ENCODE measurements at places on chromosomes 16 and 17.
A peak's percentile ranks its signal among the peaks of the same experiment; 100 is the strongest.

GRCh38 chr17:32249475-32249874 is 16.2 kb upstream of the RHBDL3 start:
- no peak for DNase-seq
- no peak overlapping the region for H3K4me3 ChIP-seq
- H3K4me1 ChIP-seq = no peaks in the 10 kb centered on the region
- peaks cover 15% of the 10 kb centered on the region for H3K27me3 ChIP-seq

- peaks cover 77% of the 10 kb centered on the region for H3K4me1 ChIP-seq
- no peak for DNase-seq
- peak overlapping the region; percentile 57 for H3K4me3 ChIP-seq
- peaks cover 42% of the 10 kb centered on the region for H3K36me3 ChIP-seq
- H3K27ac ChIP-seq = peak overlapping the region; percentile 94
These were observed 3.4 kb upstream of the NAT9 start for GRCh38 chr17:74779501-74779900.

- H3K27me3 ChIP-seq = no peaks in the 10 kb centered on the region
- H3K4me3 ChIP-seq = peak overlapping the region; percentile 32
- H3K4me1 ChIP-seq = peaks cover 8% of the 10 kb centered on the region
- peak overlapping the region; percentile 54 for H3K27ac ChIP-seq
- DNase-seq = no peak
These were observed 1.4 kb downstream of the RAPGEFL1 start for GRCh38 chr17:40178660-40179059.

DNA sequence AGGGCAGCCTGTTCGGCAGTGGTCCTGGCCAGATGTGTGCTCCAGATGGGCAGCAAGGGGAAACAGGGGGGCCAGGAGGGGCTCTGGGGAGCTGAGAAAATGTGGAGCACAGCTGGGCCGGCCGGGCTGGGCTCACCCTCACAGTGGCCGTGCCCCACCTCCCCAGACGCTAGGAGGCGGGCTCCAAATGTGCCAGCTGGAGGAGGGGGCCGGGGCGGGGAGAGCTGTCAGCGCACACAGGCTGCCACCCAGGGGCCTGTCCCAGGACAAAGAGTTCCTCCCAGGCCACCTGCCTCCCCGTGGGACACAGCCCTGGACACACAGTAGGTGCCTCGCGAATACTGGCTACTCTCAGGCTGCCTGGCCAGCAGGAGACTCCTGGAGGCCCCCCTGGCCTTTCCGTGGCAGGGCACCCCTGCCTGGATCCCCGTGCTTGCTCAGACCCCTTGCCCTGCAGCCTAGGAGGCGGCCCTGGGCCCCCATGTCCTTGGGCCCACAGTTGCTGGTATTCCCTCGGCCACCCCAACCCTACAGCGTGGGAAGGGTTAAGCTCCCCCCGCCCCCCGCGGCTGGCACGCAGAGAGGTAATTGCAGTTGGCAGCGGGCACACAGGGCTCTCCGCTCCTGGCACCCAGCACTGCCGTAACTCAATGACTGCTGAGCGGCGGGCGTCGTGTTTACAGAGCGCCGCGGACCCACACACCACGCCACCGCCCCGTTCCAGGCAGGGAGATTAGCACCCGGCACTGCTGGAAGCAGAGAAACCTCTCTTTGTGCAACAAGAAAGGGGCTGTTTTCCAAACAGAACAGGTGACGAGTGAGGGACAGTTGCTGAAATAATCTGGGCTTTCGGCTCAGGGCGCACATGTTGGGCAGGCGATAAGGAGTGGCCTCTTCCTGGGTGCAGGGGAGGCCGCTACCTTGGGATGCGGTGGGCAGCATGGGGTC is 32.2 kb downstream of the BAHCC1 start:
- H3K4me3 ChIP-seq = no peak overlapping the region
- H3K27me3 ChIP-seq = peaks cover 17% of the 10 kb centered on the region
- H3K36me3 ChIP-seq = no peaks in the 10 kb centered on the region
- H3K4me1 ChIP-seq = no peaks in the 10 kb centered on the region

- peaks cover 6% of the 10 kb centered on the region for H3K4me1 ChIP-seq
- H3K4me3 ChIP-seq = no peak overlapping the region
- peaks cover 42% of the 10 kb centered on the region for H3K27me3 ChIP-seq
- DNase-seq = no peak
- no peak overlapping the region for H3K27ac ChIP-seq
- H3K36me3 ChIP-seq = peaks cover 3% of the 10 kb centered on the region
These were observed 504 bp downstream of the ERBB2 start for GRCh38 chr17:39700148-39700987.

DNA sequence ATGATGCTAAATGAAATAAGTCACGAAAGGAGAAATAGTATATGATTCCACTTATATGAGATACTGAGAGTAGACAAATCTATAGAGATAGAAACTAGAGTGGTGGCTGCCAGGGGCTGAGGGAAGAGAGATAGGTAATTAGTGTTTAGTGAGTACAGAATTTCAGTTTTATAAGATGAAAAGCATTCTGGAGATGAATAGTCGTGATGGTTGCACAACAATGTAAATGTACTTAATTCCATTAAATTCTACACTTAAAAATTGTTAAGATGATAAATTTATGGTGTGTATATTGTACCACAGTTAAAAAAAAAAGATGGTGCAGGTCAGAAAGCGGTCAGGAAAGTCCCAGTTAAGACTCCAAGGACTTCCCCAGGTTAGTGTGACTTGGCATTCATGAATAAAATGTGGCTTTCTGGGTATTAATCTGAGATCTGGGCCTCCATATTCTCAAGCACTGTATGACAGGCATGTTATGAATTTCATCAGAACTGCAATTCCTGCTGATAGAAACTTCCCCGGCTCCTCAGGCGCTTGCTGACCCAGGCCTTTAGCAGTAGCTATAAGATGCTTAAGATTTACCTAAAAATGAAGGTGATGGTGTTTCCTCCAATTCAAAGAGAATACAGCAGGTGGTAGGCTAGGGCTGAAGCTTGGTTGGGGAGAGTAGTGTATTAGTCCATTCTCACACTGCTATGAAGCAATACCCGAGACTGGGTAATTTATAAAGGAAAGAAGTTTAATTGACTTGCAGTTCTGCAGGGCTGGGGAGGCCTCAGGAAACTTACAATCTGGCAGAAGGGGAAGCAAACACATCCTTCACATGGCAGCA is 115.3 kb upstream of the SOX9 start:
- H3K27me3 ChIP-seq = no peaks in the 10 kb centered on the region
- H3K4me3 ChIP-seq = no peak overlapping the region
- no peaks in the 10 kb centered on the region for H3K36me3 ChIP-seq
- DNase-seq = no peak
- no peak overlapping the region for H3K27ac ChIP-seq

DNA sequence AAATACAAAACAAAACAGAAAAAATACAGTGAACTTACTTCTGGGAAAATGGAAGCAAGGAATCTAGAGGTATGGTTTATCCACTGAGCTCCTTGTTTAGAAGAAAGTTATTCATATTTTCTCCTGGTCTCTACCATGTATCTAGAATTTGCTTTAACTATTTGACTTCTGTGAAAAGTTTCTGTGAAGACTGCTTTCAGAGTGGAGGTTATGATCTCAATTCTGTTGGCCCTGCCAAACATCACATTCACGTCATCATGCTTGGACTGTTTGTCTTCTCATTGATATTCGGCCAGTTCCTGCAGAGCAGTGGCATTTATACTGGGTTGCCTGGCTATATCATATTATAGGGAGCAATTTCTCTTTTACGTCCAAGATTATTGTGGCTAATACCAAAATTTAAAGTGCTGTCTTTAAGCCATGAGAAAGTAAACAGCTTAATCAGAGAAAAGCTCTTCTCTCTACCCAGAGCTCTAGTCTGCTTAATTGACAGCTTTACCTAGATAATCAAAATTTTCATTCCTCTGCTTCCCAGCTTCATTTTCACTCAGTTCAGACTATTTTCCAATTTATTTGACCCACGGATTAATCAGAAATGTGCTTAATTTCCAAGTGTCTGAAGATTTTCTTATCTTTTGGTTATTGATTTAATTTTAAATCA is at the start of gene ABCA8:
ABCA8 (minus strand) TSS at position 212 of the 661 bp plus-strand sequence. CDS start 13,358 bp downstream, outside the sequence.
- no peak within 1 kb of the TSS for H3K27ac ChIP-seq
- H3K36me3 ChIP-seq = no peaks in the 10 kb centered on the region
- no peak within 1 kb of the TSS for H3K4me3 ChIP-seq

- H3K27ac ChIP-seq = no peak overlapping the region
- no peak for DNase-seq
- H3K36me3 ChIP-seq = no peaks in the 10 kb centered on the region
- H3K4me1 ChIP-seq = no peaks in the 10 kb centered on the region
- no peaks in the 10 kb centered on the region for H3K27me3 ChIP-seq
These were observed 38.7 kb downstream of the ZFPM1 start for GRCh38 chr16:88491560-88492310.

GRCh38 chr17:39402244-39402889 is 941 bp upstream of the FBXL20 start:
- H3K27me3 ChIP-seq = no peaks in the 10 kb centered on the region
- H3K4me1 ChIP-seq = peaks cover 45% of the 10 kb centered on the region
- H3K4me3 ChIP-seq = peak overlapping the region; percentile 96
- peaks cover 10% of the 10 kb centered on the region for H3K36me3 ChIP-seq

DNA sequence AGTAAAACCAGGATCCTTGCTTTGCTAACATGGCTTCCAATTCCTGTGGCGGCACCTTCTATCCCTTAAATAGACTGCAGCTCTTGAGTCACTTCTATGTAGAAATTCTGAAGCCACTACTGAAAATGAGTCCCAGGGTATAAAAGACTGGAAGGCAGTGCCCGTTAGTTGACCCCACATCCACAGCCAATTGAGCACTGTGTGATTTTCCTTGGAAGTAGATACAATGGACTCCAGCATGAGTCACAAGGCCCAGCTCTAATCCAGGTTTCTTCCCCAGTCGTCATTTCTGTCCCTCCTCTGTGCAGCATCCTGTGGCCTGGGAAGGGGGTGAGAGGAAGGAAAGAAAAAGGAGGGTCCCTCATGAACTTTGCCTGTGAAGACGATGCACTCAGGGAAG is 69.5 kb downstream of the HLF start:
- no peaks in the 10 kb centered on the region for H3K36me3 ChIP-seq
- H3K4me1 ChIP-seq = peaks cover 3% of the 10 kb centered on the region
- H3K27me3 ChIP-seq = peaks cover 14% of the 10 kb centered on the region
- H3K27ac ChIP-seq = no peak overlapping the region
- DNase-seq = no peak

DNA sequence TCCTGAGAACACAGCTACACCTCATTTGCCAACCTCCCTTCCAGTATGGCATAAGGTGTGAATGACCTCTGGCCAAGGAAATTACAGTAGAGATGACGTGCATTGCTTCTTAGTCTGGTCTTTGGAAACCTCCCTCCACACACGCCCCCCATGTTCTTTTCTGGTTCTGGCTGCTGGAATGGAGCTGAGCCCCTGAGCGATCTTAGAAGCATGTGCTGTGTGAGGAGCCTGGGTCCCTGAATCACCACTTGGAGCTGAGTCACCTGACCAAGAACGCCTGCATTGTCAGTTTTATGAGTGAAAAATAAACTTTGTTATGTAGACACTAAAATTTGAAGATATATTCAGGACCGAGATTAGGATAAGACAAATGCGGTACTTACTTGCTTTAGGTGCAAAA is 51.4 kb downstream of the HS3ST3A1 start:
- no peaks in the 10 kb centered on the region for H3K36me3 ChIP-seq
- H3K27me3 ChIP-seq = peaks cover 8% of the 10 kb centered on the region
- H3K27ac ChIP-seq = no peak overlapping the region

All from activated CD4-positive, alpha-beta T cell treated with anti-CD3 and anti-CD28 coated beads, Interleukin-2, amount 10 ng/mL, durations not matched to agents 7 days and 5 days (primary cell).